Hematopoietic multipotent progenitor cell treated with erythropoietin and hydrocortisone succinate and interleukin-3 and kit ligand, for 6 days (in vitro differentiated cells): ENCODE measurements at places on chromosomes 11 and 22.

DNA sequence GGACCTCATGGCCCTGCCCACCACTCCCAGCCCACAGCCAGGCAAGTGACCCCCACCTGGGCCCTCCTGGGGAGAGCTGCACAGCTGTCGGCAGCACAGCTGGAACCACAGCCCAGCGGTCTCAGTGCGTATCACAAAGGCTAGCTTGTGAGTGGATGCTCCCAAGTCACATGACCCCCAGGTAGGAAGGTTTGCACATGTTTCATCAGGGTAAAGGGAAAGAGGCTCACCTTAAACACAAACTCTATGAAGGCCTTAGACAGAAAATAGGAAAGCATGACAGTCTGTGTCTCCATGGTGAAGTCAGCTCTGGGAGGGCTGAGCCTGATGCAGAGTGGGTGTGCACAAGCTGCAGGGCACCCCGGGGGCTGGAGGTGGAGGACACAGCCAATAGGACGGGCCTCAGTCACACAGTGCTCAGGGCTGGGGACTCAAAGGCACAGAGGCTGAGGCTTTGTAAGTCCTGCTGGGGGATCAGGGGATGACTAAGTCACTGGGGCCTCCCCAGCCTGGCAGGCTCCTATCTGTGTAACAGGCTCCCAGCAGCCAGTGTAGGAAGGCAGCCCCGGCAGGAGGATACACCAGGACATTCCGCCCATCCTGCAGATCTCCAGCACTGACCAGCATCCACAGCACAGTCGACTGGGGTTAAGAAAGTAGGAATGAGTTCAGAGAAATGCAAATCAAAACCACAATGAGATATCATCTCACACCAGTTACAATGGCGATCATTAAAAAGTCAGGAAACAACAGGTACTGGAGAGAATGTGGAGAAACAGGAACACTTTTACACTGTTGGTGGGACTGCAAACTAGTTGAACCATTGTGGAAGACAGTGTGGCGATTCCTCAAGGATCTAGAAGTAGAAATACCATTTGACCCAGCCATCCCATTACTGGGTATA is 22.0 kb downstream of the CELSR1 start:
- DNase-seq, result no peak

DNA sequence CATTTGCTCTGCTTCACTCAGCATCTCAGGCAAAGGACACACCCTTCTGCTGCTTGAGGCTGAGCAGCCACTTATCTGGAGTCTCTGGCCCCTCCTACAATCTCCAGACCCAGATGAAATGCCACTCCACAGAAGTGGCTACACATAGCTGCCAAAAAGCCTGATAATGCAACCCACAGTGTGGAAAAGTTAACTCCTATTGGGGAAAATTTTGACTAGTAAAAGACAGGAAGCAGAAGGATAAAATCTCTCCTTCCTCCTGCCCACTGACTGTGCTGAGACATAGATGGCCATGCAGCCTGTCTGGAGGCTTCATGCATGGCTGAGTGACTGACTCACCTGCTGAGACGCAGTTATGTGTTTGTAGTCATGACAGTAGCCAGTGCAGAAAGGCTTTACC is 92.3 kb upstream of the TEAD1 start:
- DNase-seq, result peak; percentile 18

DNA sequence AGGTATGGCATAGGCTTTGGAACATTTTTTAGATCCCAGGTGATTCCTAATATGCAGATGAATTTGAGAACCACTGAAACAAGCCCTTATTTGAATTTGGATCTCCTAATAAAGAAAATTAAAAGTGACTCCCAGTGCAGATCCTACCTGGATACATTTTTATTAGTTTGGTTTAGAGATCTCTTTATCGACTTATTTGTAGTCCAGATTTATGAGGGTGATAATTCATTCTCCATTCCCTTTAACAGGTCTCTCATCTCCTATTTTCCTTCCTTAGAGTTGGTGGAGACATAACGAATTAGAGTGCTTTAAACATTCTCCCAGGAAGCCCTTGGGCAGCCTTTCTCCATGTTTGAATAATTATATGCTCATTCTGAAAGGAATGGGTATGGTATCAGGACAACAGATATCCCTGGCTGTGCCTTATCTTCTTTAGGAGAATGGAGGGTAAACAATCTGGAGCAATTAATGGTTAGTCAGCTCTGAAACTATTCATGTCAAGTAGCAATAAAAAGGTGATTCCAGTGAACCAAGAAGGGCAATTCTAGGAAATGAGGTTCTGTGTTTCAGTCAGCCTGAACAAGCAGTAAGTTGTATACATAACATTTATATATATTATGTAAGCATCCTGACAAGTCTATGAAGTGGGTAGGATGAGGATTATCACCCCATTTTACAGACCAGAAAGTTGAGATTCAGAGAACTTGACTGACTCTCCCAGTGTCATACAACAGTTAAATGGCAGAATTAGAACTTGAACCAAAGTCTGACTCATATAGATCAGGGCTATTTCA is 53.9 kb upstream of the RCE1 start:
- DNase-seq, result no peak

DNA sequence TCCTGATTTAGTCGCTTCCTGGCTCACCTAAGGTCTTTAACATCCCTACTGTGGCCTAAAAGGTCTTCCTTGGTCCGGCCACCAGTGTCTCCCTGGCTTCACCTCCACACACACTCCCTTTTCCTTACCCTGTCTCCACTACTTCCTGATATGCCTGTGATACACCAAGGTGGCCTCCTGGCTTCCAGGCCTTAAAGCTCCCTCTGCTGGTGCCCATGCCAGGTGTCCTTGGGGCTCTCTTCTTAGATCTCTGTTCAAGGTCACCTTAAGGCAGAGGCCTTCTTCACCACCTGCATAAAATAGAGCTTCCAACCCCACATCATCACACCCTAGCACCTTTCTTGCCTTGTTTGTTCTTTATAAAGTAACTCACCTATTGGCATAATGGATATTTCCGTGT is 787.7 kb downstream of the NTM start:
- DNase-seq, result peak; percentile 31

- DNase-seq, result no peak
These were observed 32.7 kb downstream of the POLR3H start for GRCh38 chr22:41511521-41511968.

- DNase-seq, result peak; percentile 43
These were observed 432 bp downstream of the TNKS1BP1 start for GRCh38 chr11:57324154-57324885.

DNA sequence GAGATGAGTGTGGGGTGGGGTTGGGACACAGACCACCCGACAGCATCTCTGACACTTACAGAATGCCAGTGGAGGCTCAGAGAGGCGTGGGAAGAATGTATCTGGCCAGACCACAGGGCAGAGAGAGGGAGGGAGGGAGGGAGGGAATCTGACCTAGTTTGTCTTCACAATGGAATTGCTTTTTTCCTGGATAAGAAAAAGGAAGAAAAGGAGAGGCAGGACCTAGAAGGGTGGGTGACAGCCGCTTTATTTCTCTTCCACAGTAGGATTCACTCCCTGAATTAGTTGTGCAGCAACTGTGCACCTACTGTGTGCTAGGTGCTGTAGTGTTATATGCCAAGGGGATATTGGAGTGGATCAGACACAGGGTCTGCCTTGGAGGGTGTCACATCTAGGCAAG is 3.7 kb downstream of the KCNK4 start:
- no peak for DNase-seq

DNA sequence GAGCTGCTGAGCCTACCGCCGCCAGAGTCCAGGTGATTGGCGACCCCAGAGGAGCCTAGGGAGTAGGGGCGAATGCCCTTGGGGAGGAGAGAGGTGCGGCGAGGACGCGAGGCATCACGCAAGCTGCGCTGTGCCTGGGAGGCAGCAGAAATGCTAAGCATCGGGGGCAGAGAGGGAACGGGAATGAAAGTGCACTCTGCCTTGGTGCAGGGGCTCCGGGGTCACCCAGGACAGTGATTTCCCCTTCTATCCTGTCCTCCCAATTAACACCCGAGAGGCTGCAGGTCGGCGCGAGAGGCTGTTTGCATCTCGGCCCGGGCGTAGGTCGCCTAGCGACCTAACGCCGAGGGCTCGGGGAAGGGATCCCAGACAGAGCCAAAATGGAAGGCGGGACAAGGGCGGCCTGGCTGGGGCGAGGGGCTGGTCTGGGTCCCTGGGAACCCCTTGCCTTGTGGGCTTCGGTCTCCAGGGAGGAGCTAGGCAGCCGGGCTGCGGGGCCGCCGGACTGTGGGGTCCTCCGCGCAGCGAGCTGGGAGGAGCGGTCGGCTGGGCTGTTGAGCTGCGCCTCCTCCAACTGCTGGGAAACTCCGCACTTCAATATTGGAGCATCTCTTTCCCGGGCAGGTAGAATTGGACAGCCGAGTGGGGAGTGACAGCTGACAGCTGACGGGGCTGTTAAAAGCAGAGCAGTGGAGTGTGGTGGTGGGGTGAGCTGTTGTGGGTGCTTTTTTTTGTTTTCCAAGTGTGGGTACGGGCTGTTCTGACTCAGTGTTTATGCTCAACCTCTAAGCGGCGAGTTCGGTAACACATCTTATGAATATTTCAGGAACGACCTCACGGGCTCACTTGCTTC is 657 bp downstream of the ELMOD1 start:
- no peak for DNase-seq

DNA sequence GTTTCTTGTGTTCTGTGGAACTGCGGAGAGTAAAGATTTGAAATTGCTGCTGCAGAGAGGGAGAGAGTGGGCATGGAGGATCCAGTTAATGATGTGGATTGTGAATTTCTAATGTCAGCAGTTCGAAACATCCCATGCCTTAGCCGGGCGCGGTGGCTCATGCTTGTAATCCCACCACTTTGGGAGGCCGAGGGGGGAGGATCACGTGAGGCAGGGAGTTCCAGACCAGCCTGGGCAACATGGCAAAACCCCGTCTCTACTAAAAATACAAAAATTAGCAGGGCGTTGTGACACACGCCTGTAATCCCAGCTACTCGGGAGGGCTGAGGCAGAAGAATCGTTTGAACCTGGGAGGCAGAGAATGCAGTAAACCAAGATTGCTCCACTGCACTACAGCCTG is 1.1 kb upstream of the CAVIN3 start:
- no peak for DNase-seq

- DNase-seq, result no peak
These were observed 28.0 kb upstream of the OR56B4 start for GRCh38 chr11:6079463-6079862.

- DNase-seq, result peak; percentile 93
These were observed 15.7 kb upstream of the PGA3 start for GRCh38 chr11:61187505-61188130.

DNA sequence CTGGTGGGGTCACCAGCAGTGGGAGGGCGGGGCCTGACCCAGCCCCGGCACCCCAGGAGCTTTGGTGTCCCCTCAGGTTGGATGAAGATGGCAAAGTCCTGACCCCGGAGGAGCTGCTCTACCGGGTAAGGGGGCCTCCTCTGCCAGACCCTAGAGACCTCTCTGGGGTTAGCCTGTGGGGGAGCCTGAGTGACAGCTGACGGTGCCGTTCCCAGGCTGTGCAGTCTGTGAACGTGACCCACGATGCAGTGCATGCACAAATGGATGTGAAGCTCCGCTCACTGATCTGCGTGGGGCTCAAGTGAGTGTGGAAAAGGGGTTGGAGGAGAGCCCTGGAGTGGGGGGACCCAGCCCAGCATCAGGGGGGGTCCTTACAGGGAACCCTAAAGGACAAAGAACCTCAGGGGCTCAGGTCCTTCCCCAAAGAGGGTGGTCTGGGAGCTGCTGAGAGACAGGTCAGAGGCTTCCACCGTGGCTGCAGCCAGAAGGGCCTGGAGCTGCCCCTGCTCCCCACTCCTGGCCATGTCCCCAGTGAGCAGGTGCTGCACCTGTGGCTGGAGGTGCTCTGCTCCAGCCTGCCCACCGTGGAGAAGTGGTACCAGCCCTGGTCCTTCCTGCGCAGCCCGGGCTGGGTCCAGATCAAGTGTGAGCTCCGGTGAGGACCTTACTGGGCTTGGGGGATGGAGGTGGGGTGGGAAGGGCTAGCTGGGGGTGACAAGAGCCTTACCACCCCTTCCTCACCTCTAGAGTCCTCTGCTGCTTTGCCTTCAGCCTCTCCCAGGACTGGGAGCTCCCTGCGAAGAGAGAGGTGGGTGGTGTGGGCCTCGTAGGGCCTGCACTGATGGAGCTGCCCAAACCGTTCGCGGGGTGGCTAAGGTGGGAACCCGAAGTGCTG is 38.6 kb downstream of the SGSM3 start:
- no peak for DNase-seq

GRCh38 chr11:133382131-133382812 is 150.0 kb downstream of the OPCML start:
- no peak for DNase-seq

GRCh38 chr11:64316672-64317324 is 561 bp downstream of the TRMT112 start:
- peak; percentile 51 for DNase-seq

DNA sequence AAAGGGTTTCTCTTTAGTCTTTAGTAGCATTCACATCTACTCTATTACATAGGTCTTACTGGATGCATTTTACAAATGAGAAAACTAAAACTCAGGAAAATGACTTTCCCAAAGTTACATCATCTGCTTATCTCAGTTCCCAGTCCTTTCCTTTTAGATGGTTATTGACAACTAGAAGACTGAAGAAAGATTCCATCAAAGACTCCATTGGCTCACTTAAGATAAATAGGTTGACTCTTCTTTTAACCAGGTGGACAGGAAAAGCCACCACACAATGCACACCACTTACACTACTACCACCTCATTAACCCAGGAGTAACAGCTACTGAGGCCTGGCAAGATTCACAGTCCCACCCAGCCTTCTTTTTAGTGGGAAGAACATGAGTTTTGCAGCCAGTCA is 123.6 kb downstream of the TRIM44 start:
- no peak for DNase-seq

- DNase-seq, result no peak
These were observed 378.7 kb downstream of the NTM start for GRCh38 chr11:131749101-131749500.
